ENCODE measurements at places on chromosomes 6 and 20.

DNA sequence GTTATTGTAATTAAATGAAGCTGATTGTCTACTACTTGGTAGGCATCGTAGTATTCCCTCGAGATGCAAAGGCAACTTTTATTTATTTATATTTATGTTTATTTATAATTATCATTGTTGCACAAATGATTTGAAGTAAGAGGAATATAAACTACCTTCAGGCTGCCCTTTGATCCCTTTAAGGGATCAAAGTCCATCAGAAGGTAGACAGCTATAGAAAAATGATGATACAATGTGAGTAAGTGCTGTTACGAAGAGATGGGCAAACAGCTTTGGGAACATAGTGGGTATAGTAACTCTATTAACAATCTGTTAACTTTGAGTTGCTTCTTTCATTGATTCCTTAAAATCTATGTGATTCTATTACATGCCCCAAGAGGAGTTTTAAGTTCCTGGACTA lies 512.8 kb upstream of the CITED2 start:
- DNase-seq: no peak

GRCh38 chr20:32678948-32679347 lies 5.2 kb upstream of the C20orf203 start:
- no peak for DNase-seq

DNA sequence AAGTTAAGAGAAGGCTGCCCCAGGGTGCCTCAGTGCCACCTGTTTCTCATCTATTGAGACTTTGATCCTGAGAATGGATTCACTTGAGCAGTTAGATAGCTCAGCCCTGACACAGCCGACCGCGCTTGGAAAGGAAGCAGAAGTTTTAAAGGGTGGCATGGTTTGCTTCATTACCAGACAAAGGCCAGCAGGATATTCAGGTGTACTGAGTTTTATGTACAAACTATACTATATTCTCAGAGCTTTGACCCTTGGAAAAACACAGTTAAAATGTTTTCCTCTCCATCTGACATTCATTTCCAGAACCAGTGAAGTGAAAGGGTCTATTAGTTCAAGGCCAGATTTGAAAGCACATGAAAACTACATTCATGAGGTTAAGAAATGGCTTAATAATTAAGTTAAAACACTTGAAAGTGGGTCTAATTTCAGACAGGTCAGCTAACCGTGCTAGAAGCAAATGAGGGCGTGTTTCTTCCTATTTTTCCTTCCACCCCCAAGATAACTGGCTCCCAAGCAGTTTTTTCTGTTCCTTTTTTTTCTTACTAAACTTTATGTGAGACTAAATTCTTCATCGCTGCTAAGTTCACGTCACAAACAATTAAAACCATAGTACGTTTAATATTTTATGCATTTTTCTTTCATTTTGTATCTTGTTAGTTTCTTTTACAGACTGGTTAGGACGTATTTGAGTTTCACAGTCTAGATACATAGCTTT lies 385.3 kb upstream of the SOX4 start:
- no peak for DNase-seq

DNA sequence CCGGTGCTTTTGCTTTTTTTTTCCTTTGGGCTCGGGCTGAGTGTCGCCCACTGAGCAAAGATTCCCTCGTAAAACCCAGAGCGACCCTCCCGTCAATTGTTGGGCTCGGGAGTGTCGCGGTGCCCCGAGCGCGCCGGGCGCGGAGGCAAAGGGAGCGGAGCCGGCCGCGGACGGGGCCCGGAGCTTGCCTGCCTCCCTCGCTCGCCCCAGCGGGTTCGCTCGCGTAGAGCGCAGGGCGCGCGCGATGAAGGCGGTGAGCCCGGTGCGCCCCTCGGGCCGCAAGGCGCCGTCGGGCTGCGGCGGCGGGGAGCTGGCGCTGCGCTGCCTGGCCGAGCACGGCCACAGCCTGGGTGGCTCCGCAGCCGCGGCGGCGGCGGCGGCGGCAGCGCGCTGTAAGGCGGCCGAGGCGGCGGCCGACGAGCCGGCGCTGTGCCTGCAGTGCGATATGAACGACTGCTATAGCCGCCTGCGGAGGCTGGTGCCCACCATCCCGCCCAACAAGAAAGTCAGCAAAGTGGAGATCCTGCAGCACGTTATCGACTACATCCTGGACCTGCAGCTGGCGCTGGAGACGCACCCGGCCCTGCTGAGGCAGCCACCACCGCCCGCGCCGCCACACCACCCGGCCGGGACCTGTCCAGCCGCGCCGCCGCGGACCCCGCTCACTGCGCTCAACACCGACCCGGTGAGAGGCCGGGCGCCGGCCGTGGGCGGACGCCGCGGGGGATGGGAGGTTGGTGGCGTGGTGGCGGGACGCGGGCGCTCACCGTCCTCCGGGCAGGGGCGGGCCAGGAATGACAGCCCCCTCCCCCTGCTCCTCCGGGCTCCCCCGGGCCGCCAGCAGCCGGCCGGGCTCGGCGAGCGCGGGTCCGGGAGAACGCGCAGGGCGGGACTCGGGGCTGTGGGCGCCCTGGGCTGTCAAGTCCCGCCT lies 606 bp downstream of the ID4 start:
- DNase-seq: no peak

DNA sequence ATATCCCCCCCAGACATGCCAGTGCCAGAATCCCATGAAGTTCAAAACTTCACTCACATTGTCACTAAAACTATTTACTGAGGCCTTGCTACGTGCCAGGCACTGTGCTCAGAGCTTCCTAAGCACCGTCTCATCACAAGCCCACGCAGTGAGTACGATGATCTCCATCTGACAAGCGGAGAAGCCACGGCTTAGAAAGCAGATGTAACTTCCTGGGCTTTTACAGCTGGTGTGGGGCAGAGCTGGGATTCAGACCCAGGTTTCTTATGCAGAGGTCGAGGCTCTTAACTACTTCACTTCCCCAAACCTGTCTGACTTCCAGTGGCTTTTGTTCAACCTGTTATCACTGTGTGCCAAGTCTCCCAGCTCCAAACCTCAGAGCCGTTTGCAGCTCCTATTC lies 8.3 kb downstream of the MDGA1 start:
- DNase-seq: no peak

DNA sequence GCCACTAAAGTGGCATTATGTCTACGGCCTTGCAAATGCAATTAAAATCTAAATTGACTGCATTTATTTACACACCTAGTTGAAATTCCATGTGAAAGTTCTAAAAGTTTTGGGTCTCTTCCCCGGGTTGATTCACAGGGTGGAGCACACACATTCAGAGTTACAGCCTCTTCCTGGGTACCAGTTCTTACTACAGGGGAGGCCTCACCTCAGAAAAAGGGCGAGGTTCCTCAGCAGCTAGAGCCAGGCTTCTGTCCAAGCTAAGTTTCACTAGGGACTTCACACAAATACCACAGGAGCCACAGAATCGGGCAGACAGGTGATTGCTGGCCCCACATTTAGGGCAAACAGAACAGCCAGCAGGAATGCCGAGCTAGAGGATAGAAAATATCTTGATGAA lies 52.7 kb downstream of the DZANK1 start:
- no peak for DNase-seq

GRCh38 chr6:36691011-36691410 lies 6.6 kb upstream of the RAB44 start:
- no peak for DNase-seq

- no peak for DNase-seq
Measured at GRCh38 chr6:17454316-17455005, 61.1 kb downstream of the CAP2 start.

DNA sequence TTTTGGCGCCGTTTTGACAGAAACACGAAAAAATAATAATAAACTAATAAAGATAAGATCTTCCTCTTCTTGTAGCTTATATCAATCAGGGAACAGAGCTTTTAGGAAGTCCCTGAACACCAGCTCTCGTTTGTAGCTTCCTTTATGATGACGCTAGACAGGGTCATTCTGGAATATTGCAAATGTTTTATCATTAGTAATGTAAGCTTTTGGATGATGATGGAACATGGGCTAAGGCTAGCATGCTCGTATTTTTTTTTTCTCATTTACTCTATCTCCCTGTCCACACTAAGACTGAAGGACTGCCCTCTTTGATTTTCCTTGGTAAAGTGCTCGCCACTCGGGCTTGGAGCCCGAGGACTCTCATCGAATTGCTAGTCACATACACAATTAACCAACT lies 22.1 kb upstream of the POM121L2 start:
- DNase-seq: no peak

- DNase-seq: no peak
Measured at GRCh38 chr6:7703148-7703680, 22.7 kb upstream of the BMP6 start.

DNA sequence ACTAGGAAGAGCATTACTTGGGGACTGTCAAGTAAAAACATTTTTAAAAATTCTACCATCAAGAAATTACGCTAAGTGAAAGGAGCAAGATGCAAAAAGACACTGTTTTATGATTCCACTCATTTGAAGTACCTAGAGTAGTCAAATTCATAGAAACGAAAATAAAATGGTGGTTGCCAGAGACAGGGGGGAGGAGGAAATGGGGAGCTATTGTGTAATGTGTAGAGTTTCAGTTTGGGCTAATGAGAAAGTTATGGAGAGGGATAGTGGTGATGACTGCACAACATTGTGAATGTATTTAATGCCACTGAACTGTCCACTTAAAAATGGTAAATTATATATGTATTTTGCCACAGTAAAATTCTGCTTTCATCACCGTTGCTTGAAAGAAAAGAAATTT lies 83.8 kb downstream of the UST start:
- DNase-seq: no peak

GRCh38 chr6:165231581-165232561 lies 77.5 kb downstream of the C6orf118 start:
- peak; percentile 92 for DNase-seq

DNA sequence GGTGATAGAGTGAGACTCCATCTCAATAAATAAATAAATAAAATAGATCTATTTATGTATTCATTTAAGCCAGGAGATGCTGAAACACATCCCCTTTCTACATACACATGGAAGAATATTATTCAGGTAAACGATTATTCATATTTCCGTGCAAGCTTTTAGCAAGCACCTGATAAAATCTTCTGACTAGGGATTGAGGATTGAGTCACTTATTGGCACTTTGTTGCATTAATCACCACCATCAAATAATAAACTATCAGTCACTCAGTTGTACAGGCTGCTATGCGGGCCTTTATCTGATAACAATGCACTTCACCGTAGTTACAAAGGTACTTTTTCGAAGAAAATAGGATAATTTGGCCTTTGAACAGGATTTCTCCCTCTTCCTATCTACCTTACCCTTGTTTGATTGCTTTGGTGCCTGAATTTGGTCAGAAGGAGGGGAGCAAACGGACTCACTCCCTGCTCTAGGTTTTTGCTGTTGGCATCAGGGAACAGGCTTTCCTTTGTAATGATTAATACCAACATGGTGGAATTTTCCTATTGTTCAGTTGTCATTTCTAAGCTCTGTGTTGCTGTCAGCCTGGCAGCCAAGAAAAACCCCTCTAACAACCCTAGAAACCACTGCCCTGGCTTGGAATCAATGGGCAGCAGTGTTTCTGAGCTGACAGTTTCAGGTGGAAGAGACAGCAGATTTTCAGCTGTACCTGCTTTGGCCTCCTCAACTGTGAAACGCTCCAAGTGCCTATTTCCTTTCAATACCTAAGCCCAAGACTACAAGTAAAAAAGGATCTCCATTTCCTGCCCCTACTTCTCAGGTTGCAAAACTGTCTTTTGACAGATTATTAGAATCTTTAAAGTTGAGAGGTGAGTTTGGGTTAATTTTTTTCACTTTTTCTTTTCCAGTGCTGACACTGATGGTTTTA lies 63.0 kb downstream of the MYB start:
- DNase-seq: no peak

GRCh38 chr6:42502990-42503389 lies 51.3 kb upstream of the TRERF1 start:
- no peak for DNase-seq

DNA sequence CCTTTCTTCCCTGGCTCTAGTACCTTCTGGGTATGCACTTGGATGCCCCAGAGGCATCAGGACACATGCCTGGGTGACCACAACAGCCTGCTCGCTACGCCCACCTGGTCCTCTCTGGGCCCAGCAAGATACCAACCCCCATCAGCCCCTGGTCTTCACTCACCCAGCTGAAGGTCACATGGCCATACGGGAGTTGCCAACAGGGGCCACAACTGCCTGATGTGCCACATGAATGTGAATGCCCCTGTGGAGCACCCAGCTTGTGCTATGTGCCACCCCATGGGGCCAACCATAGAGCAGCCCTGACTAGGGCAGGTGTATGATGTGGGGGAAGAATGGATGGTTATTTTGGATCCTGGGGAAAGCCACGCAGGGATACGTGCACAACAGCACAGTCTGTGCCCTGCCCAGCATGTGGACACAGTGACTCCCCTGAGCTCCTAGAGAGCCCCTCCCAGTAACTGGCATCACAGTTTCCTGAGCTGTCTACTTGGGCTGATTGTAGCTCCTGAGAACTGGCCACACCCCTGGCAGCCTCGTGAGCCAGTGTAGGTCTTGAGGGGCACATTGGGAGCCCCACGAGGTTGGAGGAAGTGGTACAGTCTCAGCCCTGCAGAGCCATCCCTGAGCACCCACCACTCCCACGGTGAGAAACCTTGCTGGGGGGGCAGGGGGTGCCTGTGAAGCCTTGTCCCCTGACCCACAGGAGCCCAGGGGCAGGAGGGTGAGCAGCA lies 10.5 kb upstream of the PCMTD2 start:
- DNase-seq: no peak

DNA sequence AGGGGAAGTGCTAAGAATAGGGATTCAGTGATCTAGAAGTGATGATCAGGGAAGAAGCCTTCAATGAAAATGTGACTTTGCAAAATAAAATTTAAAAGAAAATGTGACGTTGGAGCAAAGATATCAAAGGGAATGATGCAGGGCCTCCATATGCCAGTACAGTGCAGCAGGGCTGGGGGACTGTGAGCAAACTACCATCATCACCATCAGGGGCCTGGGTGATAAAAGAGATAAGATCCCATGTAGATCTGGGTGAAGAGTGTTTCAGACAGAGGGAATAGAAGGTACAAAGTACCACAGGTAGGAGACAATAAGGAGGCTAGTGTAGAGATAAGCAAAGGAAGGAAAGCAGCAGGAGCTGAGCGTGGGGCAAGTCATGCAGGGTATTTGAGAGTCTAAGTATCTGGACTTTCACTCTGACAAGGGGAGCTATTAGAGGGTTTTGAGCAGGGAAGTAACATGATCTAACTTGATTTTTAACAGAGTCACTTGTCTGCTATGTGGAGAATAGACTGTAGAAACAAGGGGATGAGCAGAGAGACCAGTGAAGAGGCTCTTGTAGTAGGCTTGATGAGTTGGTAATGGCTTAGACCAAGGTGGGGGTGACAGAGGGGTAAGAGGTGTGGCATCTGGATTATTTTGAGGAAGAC lies 295.6 kb downstream of the ZFAND3 start:
- no peak for DNase-seq

DNA sequence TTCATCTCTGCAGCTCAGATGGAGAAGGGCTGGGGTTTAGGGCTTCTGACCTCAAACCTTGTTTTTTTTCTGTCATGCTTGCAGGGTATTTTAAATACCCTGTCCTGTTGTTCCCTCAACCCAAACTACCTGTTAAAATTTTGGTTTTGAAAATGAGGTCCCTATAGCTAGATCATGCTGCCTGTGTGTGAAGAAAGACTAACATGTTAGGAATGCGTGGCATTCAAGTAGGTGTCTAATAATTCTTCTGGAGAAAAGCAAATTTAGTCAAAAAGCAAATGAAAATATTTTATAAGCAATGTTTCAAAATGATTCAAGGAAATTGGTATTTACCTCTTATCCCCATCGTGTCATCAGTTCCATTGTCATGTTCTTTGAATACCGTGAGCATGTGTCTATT lies 77.2 kb upstream of the C20orf144 start:
- DNase-seq: no peak

GRCh38 chr6:157563611-157564284 lies 182.8 kb downstream of the ZDHHC14 start:
- no peak for DNase-seq

- no peak for DNase-seq
Measured at GRCh38 chr6:100617633-100618350, 153.1 kb upstream of the SIM1 start.

GRCh38 chr6:13614126-13614925 lies 809 bp upstream of the NOL7 start:
- DNase-seq: peak; percentile 18
